ENCODE measurements at places on chromosomes 1 and 21.

DNA sequence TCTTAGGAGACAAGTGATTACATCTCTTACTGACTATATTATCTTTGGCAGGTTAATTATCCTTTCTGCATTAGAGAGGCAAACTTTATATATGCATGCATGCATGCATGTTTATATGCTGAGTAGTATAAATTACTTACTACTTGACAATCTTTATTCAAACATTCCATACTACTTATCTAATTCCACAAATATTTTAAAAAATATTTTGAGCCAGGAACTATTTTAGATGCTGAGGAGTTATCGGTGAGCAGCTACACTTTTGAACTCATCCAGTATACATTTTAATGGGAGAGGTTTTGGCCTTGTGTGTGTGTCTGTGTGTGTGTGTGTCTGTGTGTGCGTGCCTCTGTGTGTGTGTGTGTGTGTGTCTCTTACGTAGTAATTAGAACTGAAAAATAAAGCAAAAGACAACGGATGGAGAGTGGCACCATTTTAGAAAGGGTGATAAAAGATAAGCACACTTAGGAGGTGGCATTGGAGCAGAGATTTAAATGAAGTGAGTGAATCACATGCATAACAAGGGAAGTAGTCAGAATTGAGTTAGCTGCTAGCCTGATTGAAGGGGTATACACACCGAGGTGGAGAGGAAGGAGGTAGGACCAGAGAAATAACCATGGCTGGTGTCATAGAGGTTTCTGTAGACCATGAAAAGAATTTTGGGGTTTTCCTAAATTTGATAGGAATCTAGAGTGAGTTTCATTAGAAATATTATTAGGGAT is 1488.4 kb downstream of the MRPL39 start:
- DNase-seq, result peak; percentile 52

- DNase-seq, result no peak
Measured at GRCh38 chr1:214853340-214853739, 229.2 kb upstream of the KCNK2 start.

DNA sequence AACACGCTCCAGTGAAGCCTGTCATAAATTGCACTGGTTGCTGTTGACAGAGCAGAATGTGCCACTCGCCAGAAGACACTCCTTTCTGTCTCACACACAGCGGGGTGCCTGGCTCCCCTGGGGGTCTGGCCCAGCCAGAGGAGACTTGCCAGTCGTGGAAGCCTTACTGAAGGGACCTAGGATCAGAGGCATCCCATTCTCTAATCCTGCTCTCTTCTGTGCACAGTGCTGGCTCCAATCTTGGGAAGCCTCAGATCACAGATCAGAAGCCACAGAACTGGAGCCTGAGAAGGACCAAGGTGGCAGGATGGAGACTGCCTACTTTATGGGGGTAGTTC is 1.4 kb downstream of the SLC9A1 start:
- DNase-seq, result no peak

GRCh38 chr1:36400825-36401601 is 3.3 kb upstream of the LSM10 start:
- DNase-seq, result peak; percentile 21

DNA sequence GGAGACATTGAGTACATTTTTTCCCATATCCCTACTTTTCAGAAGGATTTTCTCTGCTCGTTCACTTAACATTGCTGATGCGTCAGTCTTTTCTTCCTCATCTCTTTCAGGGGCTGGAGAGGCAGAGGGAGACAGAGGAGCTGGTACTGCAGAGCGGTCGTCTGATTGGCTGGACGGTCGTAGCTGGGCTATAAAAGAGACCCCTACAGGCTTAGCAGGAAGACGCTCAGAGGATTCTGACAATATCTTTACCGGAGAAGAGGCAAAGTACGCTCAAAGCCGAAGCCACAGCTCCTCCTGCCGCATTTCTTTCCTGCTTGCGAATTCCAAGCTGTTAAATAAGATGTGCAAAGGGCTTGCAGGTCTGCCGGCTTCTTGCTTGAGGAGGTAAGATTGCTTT is at the start of gene RGS4:
RGS4 (plus strand) TSS at position 220 of the 400 bp plus-strand sequence; CDS start at position 344, 124 bp downstream.
- peak; percentile 88 for DNase-seq

- DNase-seq, result no peak
Measured at GRCh38 chr1:11046625-11047365, at the start of gene MASP2. Gene MASP2 (minus strand): TSS chr1:11047239. CDS start chr1:11047207, 32 bp downstream.

GRCh38 chr1:230797942-230798365 is 50.8 kb downstream of the CAPN9 start:
- peak; percentile 40 for DNase-seq

DNA sequence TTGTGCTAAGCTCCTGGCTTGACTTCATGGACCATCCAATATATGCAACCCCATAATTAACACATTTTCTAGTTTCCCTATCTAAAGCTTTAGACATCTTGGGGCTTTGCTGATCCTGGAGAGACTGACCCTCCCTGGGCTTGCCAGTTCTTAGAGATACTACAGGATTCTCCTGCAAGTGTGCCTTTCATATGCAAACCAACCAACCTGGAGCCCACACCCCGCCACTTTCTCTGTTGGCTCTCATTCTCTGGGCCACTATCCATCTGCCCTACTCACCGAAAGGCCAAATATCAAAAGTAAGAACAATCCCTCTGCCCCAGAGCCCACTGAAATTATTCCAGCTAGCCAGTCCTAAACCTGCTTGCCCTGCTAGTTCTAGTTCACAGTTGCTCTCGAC is 2.2 kb upstream of the GBP6 start:
- DNase-seq, result no peak

- DNase-seq, result no peak
Measured at GRCh38 chr1:91499904-91500755, 521 bp upstream of the CDC7 start.

DNA sequence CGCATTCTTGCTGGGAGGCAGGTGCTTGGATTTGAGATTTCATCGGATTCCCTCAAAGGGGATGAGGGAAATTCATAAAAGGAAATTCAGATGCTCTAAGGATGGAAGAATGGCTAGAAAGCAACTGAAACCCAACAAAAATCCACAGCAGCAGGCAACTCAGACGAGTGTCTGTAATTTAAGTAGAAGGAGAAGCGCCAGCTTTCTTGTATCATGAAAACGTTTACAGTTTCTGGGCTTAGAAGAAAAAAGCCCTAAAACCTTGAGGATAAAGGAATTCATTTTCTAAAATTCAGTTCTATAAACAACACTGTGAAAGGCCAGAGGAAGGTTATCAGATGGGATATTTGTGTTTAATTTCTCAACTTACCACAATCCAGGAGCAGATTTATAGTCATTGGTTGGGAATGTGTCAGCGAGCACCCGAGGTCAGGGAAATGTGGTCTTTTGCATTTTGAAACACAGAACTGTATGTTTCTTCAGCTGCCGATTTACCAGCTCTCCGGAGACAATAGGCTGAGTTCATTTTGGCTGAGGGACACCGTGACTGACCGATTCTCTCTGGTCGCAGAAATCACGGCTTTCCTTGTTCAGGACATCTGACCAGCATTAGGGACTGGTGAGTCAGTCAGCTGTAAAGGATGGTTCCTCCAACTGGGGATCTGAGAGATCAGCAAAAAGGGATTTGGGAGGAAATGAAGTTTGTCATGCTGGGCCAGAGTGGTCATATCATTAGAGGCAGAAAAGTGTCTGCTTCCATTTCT is 111.6 kb upstream of the ERRFI1 start:
- DNase-seq, result peak; percentile 76

DNA sequence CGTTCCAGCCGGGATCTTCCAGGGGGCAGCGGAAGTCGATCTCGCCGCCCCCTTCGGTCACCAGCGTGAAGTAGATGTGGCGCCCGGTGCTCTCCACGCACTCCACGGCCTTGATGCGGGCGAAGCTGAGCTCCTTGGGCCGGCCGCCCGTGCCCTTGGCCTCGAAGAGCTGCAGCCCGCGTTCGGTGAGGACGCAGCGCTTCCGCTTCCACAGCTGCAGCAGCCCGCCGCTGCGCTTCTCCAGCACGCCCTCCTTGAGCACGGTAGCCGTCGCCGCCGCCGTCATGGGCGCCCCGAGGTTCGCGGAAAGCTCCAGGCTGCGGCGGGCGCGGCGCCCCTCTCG is 516 bp downstream of the PHLDA3 start:
- no peak for DNase-seq

- DNase-seq, result no peak
Measured at GRCh38 chr1:160806109-160806665, 10.2 kb downstream of the LY9 start.

DNA sequence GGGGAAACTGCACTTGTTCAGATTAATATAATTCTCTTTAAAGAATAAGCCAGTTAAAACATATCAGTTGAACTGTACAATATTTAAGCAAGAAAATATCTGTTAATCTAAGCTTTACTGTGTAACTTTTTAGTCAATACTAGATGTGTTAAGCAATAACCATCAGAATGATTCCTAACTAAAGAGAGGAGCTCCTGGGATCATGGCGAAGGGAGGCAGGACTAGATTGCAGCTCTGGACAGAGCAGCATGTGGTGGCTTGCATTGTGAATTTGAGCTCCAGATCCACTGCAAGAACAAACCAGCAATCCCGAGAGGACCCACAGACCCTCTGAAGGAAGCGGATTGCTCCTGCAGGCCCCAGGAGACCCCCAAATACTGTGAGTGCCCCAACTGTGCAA is 21.9 kb downstream of the LYST start:
- no peak for DNase-seq

DNA sequence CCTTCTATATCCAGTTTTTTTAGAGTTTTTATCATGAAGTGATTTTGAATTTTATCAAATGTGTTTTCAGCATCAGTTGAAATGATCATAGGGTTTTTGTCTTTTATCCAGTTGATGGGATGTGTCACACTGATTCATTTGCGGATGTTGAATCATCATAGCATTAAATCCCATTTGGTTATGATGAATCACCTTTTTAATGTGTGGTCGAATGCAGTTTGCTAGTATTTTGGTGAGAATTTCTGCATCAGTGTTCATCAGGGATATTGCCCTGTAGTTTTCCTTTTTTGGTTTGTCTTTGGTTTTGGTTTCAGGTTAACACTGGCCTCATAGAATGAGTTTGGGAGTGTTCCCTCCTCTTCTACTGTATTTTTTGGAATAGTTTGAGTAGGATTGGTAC is 80.3 kb downstream of the DIRAS3 start:
- DNase-seq, result peak; percentile 86

GRCh38 chr1:20151906-20152598 is 12.9 kb downstream of the PLA2G2F start:
- DNase-seq, result peak; percentile 35

DNA sequence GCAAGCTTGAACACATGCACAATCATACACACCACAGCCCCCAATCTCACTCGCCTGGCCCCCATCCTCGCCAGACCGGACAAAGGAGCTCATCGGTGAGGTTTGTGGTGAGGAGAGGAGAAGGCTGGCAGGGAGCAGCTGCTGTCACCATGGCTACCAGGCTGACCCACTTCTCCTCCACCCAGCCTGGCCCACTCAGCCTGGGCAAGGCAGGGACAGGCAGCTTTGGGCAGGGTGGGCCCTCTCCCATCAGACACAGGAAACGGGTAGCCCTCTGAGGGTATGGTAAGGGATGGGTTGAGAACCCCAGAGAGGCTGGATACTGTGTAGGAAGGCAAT is 15.9 kb downstream of the RIMS3 start:
- DNase-seq, result no peak

DNA sequence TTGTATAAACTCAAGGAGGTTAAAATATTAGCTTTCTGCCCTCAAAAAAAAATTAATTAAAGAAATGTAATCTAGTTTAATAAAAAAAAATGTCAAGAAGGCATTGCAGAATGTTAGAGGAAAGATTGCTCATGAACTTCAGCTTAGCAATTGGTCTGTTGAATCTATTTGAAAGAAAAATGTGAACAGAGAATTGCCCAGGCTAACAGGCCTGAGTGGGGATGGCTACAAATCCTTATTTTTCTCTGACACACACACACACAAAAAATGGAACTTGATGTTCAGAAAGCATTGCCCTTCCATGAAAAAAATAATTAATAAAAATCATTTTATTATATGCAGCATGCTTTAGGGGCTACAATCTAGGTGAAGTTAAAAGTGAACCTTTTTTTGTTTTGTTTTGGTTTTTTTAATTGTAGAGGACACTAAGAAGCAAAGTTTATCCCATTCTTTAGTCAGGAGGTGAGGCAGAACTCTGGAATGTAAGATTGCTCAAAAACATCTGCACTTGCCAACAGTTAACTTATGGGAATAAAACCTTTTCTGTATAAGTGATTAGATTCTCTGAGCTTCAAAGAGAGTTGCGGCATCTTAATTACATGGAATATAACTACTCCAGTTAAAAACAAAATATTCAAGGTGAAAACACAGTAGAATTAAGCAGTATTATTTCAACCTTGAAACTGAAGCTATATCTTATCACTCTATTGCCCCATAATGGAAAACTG is 658.5 kb upstream of the ADGRL2 start:
- DNase-seq, result no peak

GRCh38 chr1:9724706-9725476 is 73.4 kb downstream of the PIK3CD start:
- DNase-seq, result no peak

DNA sequence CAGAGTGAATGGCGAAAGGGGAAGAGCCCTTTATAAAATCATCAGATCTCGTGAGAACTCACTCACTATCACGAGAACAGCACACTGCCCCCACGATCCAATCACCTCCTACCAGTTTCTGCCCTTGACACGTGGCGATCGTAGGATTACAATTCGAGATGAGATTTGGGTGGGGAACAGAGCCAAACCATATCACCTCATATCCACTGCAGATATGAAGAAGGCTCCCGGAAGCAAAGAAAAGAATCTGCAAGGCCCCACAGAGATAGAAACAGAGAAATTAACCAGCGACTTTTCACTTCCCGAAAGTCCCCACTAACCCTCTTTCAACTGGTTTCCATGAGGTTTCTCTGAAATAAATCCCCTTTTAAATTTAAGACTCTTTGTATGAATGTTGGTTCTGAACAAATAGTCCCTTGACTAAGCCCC is 86.2 kb upstream of the IRF2BP2 start:
- no peak for DNase-seq

- DNase-seq, result no peak
Measured at GRCh38 chr1:154608397-154609270, 648 bp upstream of the ADAR start.

DNA sequence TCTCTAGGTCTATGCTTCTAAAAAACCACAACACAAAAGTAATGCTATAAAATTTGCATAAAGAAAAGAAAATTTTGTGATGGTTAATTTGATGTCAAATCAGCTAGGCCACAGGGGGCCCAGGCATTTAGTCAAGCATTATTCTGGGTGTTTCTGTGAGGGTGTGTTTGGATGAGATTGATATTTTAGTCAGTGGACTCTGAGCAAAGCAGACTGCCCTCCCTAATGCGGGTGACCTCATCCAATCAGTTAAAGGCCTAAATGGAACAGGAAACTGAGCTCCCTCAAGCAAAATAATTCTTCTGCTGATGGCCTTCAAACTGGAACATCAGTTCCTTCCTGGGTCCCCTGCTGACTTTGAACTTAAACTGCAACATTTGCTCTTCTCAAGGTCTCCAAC is 358.0 kb downstream of the DSCAM start:
- DNase-seq, result no peak

Data from fibroblast of skin of left biceps (primary cell).